ENCODE measurements at places on chromosomes 7 and 10. TPM values are rescaled to one million over a fixed set of nuclear protein-coding genes. Genes with fewer than 3 reads are reported as not detected.

DNA sequence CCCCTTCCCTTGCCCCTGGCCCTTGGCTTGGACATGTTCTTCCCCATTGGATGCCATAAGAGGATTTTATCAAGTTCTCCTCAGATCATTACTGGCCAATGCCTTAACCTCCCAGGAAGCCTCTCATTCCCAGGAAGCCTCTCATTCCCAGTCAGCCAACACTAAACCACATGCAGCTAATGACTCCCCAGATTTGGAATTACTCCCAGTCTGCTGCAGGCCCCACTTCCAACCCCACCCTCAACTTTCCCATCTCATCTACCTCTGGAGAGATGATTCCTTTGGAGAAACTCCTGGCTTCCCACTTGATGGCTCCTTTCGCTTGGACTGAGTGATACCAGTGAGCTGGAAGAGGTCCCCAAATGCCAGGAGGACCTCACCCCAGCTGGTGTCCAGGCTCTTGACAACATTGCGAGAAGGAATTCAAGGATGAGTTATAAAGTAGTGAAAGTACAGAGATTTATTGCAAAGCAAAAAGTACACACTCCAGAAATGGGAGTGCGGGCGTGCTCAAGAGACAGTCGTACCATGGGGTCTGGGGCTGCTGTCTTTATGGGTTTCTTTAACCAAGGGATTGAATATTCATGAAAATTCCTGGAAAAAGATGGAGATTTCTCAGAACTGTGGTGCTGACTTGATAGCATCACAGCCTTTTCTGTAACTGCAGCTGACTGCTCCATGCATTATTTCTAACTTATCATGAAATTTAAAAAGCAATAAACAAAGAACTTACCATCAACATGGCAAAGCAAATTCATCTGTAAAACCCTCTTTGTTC, 117.2 kb upstream of the ADCY1 start:
- H3K27ac ChIP-seq, result no peak overlapping the region
- DNase-seq, result no peak
- no peaks in the 10 kb centered on the region for H3K4me1 ChIP-seq
- no peaks in the 10 kb centered on the region for H3K27me3 ChIP-seq
- no peaks in the 10 kb centered on the region for H3K36me3 ChIP-seq

GRCh38 chr7:132520591-132521280, 55.5 kb downstream of the PLXNA4 start:
- H3K27me3 ChIP-seq, result no peaks in the 10 kb centered on the region
- no peaks in the 10 kb centered on the region for H3K4me1 ChIP-seq
- no peaks in the 10 kb centered on the region for H3K36me3 ChIP-seq
- no peak overlapping the region for H3K4me3 ChIP-seq
- H3K27ac ChIP-seq, result no peak overlapping the region
- DNase-seq, result no peak

GRCh38 chr7:44308596-44309270, 16.7 kb downstream of the CAMK2B start:
- H3K27me3 ChIP-seq, result no peaks in the 10 kb centered on the region
- H3K4me3 ChIP-seq, result no peak overlapping the region
- no peak for DNase-seq

- no peaks in the 10 kb centered on the region for H3K4me1 ChIP-seq
- H3K27ac ChIP-seq, result no peak overlapping the region
- DNase-seq, result no peak
- H3K36me3 ChIP-seq, result no peaks in the 10 kb centered on the region
- no peaks in the 10 kb centered on the region for H3K27me3 ChIP-seq
These were observed 39.1 kb upstream of the PARD3 start for GRCh38 chr10:34854147-34854601.

DNA sequence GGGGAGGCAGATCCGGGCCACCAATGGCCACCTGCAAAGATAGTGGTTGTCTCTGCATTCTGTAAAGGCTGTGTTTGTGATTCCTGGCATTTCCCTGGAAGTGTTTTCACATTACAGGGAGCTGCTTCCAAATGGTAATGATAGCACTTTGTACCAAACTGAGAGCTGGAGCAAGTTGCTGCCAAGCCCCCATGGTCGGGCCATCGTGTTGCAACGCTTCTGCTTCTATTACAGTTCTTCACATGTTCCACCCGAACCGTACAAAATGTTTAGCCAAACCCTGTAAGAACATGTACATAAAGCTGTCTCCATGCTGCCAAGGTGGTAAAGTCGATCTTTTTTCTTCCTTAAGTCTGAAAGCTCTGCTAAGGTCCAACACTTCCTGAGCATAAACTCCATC, 397.7 kb upstream of the NFE2L3 start:
- no peak overlapping the region for H3K4me3 ChIP-seq
- no peaks in the 10 kb centered on the region for H3K36me3 ChIP-seq
- peak overlapping the region; percentile 72 for H3K27ac ChIP-seq

DNA sequence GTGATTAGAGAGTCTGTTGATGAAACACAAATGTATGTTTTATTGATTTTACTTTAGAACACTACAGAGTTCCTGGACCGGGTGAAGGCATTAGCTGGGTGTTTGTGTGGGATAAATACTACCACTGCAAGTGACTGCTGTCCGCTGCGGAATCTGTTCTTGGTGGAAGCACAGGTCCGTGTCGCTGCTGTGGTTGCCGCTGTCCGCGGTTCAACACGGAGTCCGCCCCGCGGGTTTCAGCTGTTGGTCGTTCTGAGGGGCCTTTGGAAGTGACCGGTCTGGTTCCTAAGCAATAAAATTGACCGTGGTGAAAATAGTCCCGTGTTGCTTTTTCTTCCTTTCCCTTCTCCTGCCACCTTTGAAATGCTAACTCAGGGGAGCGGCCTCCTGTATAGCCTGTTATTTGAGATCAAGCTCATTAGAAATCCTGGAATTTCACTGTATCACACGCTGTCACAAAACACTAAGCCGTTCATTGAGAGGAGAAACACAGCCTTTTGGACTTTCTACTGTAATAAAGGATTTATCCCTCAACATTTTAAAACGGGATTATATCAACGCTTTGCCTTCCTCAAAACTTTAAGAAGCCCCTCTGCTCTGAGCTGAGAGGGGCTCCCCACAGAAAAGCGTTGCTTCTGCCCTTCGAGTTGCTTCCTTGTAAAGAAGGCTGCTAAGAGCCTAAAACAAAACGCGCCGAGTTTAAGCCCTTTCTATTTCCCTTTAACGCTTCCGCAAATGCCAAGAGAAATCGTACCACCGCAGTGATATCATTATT, 2.6 kb downstream of the NKX6-2 start:
- H3K27ac ChIP-seq, result no peak overlapping the region
- H3K27me3 ChIP-seq, result peaks cover 4% of the 10 kb centered on the region
- H3K4me3 ChIP-seq, result no peak overlapping the region

The INA gene
- polyA plus RNA-seq, result not detected

The FOXI2 gene
- not detected for polyA plus RNA-seq

The CAV2 gene
- polyA plus RNA-seq, result 89.8 TPM

The SPDYE11 gene
- polyA plus RNA-seq, result not detected

The CALY gene
- not detected for polyA plus RNA-seq

The DRGX gene
- polyA plus RNA-seq, result not detected

The WNT8B gene
- polyA plus RNA-seq, result not detected
